ENCODE measurements at places on chromosomes 5 and 9.
A peak's percentile ranks its signal among the peaks of the same experiment; 100 is the strongest.

DNA sequence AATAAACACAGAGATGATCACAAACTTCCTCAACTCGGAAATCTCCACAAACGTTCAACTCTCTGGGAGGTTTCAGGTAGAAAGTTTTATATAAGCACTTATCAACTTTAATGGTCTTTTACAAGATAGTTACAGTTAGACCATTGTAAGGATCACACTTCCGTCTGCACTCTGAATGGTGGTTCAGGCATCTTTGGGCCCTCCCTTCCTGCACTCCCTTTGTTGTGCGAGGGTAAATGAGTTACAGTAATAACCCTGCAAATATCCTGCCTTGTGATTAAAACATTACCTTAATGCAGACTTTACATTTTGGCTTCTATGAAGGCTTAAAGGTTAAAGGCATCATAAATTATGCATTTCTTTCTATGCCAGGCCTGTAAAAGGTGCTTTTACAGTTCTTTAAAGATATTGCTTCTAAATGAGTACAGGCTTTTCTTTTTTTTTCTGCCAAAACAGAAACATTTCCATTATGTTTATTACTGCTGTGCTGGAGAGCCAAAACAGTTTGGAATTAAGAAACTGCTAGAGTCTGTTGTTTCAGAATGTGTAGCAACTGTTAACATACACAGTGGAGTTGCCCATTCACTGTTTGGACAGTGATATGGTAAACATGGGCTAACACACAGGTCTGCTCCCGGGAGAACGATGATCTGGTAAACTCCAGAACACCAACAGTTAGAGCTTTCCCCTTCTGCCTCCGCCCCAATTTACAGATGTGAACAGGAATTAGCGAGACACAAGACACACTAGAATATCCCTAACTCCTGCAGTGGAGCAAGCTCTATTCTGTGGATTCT lies 1.1 kb downstream of the PRUNE2 start:
- DNase-seq: peak; percentile 31

DNA sequence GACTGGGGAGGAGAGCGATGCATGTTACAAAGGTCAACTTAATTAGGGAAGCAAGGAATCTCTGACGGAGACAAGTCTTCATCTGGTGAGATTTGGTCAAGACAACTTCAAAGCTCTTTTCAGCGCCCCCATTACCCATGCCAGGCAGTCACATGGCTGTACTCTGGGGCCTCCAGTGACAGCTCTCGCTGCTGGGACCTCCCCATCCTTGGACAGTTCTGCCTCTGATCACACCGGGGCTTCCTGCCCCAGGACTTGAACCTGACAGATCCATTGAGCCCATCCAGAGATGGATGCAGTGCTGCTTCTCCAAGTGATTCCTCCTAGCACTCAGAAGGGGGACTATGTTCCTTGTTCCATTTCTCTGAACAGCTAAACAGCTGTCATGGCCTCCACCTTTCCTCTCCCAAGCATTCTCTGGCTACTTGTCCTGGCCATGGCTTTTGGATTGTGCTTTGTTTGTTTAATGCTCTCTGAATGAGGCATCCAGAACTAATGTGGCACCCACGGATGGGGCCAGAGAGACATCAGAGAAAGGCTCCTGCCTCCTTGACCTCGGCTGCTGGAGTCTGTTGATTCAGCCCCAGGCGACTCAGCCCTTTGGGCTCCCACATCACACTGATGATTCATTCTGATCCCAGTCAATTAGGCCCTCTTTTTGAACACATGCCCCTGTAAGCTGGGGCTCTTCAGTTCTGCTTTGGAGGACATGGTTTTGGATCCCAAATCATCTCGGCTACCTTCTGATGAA lies 122.1 kb upstream of the ADAMTS16 start:
- peak; percentile 54 for DNase-seq

DNA sequence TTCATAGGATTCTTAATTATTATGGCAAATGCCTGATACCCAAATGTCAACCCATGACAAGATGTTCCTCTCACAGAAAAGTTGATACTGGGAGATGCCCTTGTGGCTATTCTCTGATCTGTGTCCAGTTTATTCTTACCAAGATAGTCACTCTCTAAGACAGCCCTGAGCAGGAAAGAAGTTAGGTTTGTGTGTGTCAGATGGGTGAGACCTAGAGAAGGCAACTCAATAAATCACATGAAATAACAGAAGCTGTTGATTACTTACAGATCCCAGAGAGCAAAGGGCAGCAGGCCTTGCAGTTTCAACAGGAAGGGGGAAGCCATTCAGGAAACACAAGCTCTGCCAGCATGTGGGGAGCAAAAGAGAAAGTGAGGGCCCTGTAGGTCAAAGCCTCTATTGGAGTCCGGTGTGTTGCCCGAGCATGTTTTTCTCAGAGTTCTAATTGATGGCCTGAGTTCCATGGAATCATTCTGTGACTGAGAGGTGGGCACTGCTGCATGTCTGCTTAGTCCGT lies 1193.7 kb upstream of the CDH18 start:
- DNase-seq: no peak

DNA sequence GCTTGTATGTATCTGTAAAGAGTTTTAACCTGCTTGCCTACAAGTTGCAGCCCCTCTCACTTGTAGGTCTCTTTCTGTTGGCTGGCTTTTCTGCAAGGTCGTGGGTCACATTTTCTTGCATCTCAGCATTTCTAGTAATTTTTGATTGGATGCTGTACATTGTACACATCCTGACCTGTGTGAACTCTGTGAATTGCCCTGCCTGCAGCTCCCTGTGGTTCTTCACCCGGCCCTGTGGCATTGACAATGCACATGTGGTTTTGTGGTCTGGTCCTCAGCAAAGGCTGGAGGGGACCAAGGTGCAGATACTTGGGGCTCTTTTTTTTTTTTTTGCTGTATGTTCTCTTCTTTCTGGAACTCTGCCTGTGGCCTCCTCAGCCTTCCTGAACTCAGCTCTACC lies 53.6 kb downstream of the WNK2 start:
- no peak for DNase-seq

DNA sequence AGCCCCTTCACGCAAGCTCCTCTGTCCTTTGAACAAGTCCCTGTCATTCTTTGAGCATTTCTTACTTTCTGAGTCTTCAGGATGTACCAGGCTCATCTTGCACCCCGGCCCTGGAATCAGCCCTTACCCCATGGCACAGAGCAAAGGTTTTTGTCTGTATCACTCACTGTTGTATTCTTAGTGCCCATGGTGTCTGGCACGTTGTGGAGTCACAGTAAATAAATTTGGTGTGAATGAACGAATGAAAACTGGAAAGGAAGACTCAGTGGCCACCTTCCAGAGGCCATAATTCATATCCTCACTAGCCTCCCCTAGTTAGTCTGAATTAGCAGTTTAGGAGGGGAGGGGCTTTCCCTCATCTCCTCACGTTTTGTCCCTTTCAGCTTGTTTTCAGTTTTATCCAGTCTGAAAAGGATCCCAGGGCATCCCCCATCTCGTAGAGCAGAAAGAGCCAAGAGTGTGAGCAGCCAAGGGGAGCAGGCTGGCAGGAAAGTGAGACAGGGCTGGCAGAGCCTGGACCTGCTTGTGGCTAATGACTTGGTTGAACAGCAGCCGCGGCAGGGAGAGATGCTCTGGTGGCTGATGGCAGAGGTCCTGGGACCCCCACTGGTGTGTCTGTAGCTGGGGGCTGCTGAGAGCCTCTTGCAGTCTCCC lies 42.7 kb downstream of the ZNF618 start:
- no peak for DNase-seq

DNA sequence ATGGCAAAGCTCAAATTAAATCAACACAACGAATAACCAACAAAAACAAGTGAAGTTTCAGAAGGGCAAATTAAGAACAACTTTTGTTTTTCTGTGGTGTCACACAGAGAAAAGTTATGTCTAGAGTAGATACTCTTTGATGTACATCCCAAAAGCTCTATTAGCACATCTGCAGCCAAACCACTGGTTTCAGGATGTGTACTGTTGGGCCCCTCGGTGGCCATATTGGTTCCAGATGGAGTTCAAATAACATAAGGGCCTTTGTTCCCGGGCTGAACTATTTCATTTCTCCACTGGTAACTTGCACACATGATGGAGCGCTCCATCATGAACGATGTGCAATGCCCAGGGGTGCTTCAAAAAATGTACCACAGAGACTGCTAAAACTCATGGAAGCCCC lies 126.1 kb downstream of the SEMA5A start:
- no peak for DNase-seq

GRCh38 chr5:3595006-3595961 lies at the start of gene IRX1:
IRX1 (plus strand) TSS chr5:3595832; CDS start chr5:3596106, 274 bp downstream.
- no peak for DNase-seq

GRCh38 chr9:84111726-84112125 lies 131.1 kb downstream of the RMI1 start:
- DNase-seq: no peak

DNA sequence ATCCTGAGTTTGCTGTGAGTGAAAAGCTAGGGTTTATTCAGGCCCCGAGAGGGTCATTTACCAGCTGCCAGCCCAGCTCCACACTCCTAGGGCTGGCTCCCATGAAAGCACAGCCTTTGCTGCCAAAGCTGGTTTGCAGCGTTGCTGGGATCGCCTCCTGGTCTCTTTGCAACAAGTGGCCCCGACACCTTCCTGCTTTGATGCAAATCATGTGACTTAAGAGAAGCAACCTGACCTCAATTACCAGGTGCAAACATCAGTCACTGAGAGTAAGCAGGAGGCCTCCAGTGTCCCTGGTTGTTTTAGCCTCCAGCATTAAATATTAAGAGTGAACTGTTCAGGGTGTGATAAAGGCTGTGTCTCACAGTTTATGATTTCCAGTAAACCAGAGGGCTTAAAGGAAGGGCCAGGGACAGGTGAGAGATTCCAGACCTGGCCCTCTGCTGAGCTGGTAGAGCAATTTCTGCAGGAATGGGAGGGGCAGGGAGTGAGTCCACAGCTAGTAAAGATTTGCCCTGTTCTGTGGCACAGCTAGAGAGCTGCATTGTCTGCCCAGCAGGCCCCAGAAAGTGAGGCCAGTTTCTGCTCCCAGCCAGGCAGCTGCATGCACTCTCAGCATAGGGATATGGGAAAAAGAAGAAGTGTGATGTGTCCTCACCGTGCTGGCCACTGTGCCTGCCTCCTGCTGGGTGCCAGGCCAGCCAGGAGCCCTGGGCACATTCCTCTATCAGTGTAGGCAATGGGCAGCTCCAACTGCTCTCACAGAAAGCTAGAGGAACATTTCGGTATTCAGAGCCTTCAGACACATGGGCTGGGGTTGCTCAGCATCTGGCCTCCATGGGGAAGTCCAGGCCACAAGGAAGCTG lies 58.0 kb downstream of the SLC22A5 start:
- DNase-seq: no peak

DNA sequence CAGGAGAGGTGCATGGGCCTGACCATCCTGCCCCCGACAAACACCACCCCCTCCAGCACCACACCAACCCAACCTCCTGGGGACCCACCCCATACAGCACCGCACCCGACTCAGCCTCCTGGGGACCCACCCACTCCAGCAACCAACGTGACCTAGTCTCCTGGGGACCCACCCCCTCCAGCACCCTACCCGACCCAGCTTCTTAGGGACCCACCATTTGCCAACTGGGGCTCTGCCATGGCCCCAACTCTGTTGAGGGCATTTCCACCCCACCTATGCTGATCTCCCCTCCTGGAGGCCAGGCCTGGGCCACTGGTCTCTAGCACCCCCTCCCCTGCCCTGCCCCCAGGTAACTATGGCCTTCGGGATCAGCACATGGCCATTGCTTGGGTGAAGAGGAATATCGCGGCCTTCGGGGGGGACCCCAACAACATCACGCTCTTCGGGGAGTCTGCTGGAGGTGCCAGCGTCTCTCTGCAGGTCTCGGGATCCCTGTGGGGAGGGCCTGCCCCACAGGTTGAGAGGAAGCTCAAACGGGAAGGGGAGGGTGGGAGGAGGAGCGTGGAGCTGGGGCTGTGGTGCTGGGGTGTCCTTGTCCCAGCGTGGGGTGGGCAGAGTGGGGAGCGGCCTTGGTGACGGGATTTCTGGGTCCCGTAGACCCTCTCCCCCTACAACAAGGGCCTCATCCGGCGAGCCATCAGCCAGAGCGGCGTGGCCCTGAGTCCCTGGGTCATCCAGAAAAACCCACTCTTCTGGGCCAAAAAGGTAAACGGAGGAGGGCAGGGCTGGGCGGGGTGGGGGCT lies 4.6 kb downstream of the CEL start:
- DNase-seq: no peak

DNA sequence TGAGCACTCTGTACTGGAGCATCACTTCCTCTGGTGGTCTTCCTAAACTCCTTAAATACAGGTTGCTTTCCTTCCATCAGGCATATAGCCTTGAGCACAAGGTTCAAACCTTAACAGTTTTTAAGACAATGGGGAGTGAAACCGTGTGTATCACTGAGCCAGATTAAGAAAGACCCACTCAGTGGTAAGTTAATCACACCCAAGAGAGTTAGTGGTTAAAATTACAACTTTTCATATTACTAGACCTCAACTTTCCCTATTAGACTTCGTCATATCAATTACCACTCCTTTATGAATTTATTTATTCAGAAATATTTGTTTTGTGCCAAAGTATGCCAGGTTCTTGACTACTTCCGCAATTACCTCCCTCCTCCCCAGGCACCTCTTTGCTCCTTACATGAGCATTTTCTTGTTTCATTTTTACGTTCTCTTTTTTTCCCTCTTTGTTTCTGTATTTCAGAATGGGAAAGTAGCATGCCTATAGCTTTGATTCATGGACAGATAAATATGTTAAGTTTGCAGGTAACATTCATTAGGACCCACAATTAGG lies 351.0 kb downstream of the KIAA0825 start:
- DNase-seq: no peak

GRCh38 chr9:129489838-129490582 lies 130.9 kb downstream of the C9orf50 start:
- no peak for DNase-seq

- DNase-seq: no peak
These were observed 66.7 kb downstream of the PSD2 start for GRCh38 chr5:139862313-139862712.

DNA sequence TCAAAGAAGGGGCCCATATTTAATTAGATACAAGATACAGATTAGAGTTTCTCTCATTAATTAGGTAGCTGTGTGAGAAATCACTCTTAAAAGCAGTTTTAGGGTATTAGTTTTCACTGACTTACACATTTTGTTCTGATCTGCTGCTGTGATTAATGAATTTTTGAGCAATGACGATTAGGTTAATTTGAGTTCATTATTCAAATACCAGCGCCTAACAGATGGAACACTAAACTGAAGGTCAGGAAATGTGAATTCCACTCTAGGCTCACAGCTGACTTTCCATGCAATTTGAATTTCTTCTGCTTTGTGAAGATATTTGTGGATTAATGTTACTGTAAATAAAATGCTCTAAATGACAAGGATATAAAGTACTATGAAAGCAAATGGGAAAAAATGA lies 380.6 kb downstream of the ADGRV1 start:
- DNase-seq: no peak

DNA sequence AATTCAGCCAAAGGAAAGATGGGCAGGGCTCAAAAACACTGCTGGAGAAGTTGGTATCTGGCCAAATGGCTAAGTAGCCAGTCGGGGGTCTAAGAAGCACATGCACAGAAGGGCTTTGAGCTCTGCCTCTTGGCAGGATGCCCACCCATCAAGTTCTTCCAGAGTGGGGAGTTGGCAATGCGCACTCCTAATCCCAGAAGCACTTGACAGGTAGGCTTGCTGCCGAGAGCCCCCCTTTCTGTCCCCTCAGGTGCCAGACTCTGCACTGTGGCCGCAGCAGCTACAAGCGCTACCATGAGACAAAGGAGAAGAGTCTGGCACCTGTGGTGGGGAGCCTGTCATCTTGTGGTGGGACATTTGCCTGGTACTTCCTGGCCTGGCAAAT lies 252.9 kb upstream of the SLC24A2 start:
- DNase-seq: no peak

GRCh38 chr9:5850724-5851122 lies 17.8 kb upstream of the ERMP1 start:
- no peak for DNase-seq

Measured in ACHN (cell line).